ENCODE measurements at places on chromosomes 2 and 18. TPM values are rescaled to one million over a fixed set of nuclear protein-coding genes. Genes with fewer than 3 reads are reported as not detected.

The SLC5A7 gene
- total RNA-seq: not detected

GRCh38 chr2:45379399-45380087 is 231.5 kb downstream of the SRBD1 start:
- no peak for DNase-seq

- no peak for DNase-seq
These were observed 43.9 kb downstream of the PSD4 start for GRCh38 chr2:113217455-113218282.

DNA sequence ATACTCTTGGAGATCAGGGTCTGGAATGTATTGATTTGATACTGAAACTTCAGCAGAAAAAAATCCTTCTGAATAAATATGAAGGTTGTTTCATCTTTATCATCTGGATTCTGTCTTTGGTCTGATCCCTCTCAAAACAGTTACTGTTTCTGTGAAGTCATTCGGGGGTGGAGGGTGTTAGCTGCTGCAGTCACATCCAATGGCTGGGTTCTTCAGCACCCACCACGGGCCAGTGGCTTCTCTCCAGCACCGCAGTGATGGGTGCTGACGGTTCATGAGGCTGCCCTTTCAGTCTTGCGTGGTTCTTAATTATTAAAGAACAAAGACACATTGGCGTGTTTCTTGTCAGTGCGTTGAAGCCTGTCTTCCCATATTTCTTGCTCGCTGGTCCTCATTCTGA is 148.0 kb downstream of the LDLRAD4 start:
- no peak for DNase-seq

GRCh38 chr18:57275111-57275510 is 77.2 kb upstream of the ST8SIA3 start:
- DNase-seq: no peak

- no peak for DNase-seq
These were observed 92.6 kb upstream of the MGAT4A start for GRCh38 chr2:98823196-98824170.

The GLI2 gene
- total RNA-seq: 5.8 TPM

GRCh38 chr18:59576541-59577385 is 120.5 kb downstream of the CCBE1 start:
- no peak for DNase-seq

DNA sequence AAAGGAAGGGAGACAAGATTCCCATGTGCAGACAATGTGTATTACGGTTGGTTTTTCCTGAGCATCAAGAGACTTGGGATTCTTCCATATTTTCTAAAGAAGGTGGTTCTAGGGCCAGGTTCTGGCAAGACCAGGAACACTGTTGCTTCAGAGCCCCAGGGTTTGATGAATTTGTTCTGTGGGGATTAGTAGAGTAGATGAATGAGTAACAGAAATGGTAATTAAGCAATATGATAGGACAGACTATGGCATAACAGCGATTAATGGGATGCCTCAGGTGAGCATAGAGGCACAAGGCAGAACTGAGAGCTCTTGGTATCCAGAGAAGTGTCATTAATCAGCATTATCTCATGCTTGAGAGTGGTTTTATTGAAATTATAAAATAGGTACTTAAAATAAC is 82.8 kb upstream of the PNPT1 start:
- DNase-seq: no peak

DNA sequence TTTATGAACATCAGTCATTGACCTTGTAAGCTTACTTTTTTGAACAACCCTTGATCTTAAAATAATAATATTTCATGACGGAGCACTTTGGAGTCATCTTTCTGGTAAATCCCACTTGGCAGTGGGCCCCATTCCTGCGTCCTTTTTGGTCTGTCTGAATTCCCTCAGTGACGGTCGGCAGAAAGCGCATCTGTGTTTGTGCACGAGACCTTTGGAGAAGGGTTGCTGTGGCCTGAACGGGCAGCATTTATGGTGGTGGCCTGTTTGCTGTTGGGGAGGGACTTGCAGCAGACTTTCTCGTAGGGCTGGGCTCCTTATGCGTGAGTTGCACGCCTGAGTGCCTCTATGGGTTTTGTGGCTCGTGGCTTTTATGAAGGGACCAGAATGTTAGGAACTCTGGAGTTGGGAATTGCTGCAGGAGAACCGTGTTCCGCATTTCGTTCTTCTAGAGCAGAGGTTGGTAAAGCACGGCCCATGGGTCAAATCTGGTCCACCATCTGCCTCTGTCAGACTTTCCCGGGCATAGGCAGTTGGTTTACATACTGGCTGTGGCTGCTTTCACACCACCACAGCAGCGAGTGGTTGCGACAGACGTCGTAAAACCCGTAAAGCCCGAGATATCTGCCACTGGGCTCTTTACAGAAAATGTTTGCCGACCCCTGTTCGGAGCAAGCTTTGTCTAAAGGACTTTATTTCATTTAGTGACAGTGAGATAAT is 30.8 kb downstream of the LPIN1 start:
- DNase-seq: no peak

- no peak for DNase-seq
These were observed 20.0 kb downstream of the TRIP12 start for GRCh38 chr2:229901819-229902218.

GRCh38 chr2:45030553-45030952 is 21.3 kb upstream of the SIX2 start:
- DNase-seq: no peak

GRCh38 chr2:34105006-34105767 is 506.1 kb upstream of the FAM98A start:
- DNase-seq: no peak

DNA sequence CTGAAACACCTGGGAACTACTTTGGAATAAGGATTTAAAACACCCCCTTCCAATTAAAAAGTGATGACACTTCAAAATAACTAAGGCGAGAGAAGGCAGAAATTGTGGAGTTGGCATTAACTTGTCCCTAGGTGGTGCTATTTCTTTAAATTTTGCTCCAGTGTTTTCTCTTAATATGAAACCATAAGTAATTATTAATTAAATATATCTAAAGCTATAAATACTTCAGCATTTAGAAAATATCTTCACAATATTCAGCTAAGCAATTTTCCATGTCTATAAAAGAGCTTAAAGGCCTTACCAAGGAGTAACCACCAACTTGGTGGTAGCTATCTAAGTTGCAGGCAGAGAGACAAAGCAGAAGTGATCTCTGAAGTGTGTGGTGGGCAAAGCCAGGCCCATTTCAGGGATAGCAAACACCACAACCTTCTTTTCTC is 186.8 kb upstream of the PGAP1 start:
- DNase-seq: no peak

DNA sequence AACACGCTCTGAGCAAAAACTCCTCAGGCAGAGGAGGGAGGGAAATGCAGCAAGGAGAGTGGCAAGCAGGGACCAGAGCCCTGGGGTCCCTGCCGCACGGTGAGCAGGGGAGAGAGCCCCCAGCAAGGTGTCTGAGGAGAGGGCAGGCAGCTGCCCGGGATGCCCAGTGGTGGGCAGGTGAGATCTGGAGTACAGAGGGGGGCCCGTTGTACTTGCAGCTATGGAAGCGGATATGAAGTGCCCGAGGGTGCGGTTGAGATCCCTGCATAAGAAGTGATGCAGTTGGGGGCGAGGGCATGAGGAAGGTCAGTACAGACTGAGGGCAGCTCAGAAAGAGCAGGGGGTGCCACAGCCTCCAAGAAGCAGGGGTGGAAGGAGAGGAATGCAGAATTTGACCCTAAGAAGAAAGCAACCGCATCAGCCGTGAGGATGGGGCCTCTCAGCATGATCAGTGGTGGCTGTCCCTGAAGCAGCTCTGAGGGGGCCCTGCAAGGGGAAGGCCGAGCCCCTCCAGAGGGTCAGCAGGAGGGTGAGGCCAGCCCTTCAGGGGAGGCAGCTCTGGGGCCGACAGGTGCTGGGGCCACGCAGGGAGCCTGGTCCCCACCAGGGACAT is 29.4 kb downstream of the MTERF4 start:
- no peak for DNase-seq

- DNase-seq: no peak
These were observed 113.2 kb upstream of the SPATS2L start for GRCh38 chr2:200193331-200193730.

All from Peyer's patch (tissue), 4 donors.